ENCODE measurements at places on chromosomes 11 and 22. TPM values are rescaled to one million over a fixed set of nuclear protein-coding genes. Genes with fewer than 3 reads are reported as not detected.

Gene SMIM35
- total RNA-seq = not detected

Gene DBX1
- not detected for total RNA-seq

Gene ART5
- total RNA-seq = 0.56 TPM

Gene NXPE4
- total RNA-seq = not detected

Gene MS4A4A
- total RNA-seq = 7.7 TPM

Gene ARVCF
- total RNA-seq = 30.9 TPM

Gene CSRP3
- total RNA-seq = 2,126 TPM

Gene CECR2
- total RNA-seq = 6.0 TPM

Gene PATE2
- not detected for total RNA-seq

Gene PGR
- 10.0 TPM for total RNA-seq

Gene PKNOX2
- total RNA-seq = 6.5 TPM

- H3K4me3 ChIP-seq = no peak overlapping the region
- H3K4me1 ChIP-seq = peaks cover 4% of the 10 kb centered on the region
- DNase-seq = no peak
- no peaks in the 10 kb centered on the region for H3K36me3 ChIP-seq
These were observed 417.8 kb upstream of the CADM1 start for GRCh38 chr11:115921986-115922385.

DNA sequence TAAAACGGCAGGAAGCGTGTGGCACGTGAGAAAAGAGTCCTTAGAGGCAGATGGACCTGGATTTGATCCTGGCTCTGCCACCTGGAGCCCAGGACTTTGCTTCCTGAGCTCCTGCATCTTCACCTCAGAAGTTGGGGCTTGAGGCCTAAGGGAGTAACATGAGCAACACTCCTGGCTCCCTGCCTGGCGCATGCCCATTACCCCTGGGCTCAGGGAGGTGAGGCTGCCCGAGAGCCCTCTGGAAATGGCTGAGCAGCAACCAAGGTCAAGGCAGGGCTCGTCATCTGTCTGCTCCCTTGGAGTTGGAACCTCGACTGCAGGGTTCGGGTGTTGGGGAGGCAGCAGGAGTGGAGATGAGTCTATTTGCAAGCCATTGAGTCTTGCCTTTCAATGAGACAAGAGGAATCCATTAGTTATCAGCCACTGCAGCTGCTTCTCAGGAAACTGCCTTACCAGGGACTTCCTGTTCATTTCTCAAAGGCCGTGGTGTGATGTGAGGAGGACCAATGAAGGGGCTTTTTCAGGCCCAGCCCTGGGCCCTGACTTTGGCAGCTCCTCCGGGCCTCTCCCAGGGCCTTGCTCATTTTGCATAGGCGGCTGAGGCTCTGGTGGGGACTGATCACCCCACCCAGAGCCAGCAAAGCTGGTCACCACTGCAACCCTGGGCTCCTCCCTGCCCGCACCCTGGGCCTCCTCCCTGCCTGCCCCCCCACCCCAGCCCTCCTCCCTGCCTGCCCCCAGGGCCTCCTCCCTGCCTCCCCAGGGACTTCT, 6.4 kb downstream of the FADS2 start:
- no peaks in the 10 kb centered on the region for H3K36me3 ChIP-seq
- no peak overlapping the region for H3K4me3 ChIP-seq
- peak overlapping the region; percentile 63 for H3K27ac ChIP-seq
- peak; percentile 79 for DNase-seq
- H3K4me1 ChIP-seq = peaks cover 32% of the 10 kb centered on the region
- H3K27me3 ChIP-seq = no peaks in the 10 kb centered on the region

GRCh38 chr22:24270556-24271385, at the start of gene SPECC1L:
Gene SPECC1L (plus strand): TSS chr22:24270831. CDS start chr22:24302232, 31,401 bp downstream.
- peak; percentile 97 for DNase-seq
- peaks cover 26% of the 10 kb centered on the region for H3K4me1 ChIP-seq
- H3K27ac ChIP-seq = peak within 1 kb of the TSS; percentile 95
- H3K36me3 ChIP-seq = no peaks in the 10 kb centered on the region

DNA sequence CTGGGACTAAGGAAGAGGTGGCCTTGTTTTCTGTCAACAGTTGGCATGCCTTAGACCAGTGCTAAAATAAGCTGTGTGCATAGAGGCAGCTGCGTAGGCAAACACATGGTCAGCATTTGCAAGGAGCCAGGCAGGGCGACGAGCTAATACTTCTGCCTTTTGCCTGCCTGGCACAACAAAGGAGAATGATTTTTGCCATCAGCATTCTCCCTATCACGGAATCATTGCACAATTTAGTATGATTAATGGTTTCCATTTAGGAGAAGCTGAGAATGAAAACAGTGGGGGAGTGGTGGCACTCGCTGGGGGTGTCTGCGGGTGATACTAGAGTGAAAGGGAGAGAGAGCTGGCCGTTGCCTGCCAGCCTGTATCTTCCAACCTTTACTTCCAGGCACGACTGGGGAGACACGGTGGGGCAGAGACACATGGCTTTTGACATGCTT, 336.0 kb downstream of the CADM1 start:
- H3K27me3 ChIP-seq = peaks cover 3% of the 10 kb centered on the region
- DNase-seq = peak; percentile 35
- H3K4me1 ChIP-seq = no peaks in the 10 kb centered on the region

DNA sequence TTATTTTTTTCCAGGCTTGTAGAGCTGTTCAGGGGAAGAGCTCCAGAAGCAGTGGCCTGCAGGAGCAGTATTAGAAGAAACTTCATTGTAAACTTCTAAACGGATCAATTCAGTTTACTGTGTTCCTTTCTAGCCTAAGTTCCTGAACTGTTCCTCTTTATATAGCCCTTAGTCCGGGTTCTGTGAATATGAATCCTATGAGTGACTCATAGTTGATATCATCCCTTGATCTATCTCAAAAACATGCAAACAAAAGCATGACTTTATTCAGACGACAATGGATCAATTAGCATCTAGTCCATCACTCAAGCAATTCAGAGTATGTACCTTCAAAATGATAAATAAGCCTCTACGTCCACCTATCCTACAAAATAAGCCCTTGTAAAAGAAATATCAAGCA, at the start of gene MMP12:
TSS of gene MMP12 (minus strand) at position 131 of the 400 bp plus-strand sequence. CDS start at position 86, 45 bp downstream.
- DNase-seq = no peak
- H3K4me1 ChIP-seq = no peaks in the 10 kb centered on the region
- no peaks in the 10 kb centered on the region for H3K27me3 ChIP-seq
- H3K4me3 ChIP-seq = no peak within 1 kb of the TSS
- H3K27ac ChIP-seq = no peak within 1 kb of the TSS

DNA sequence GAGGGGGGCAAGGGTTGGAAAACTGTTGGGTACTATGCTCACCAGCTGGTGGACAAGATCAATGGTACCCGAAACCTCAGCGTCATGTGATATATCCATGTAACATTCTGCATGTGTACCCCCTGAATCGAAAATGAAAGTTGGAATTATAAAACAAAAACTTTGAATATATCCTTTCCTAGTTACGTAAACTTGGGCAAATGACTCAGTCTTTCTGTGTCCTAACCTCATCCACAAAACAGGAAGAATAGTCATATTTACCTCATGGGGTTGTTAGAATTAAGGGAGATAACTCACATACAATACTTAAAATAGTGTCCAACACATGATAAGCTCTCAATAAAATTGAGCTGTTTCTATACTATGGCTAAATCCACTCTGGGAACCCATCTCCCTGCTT, 620.1 kb upstream of the KIRREL3 start:
- H3K36me3 ChIP-seq = no peaks in the 10 kb centered on the region
- no peak overlapping the region for H3K27ac ChIP-seq
- no peaks in the 10 kb centered on the region for H3K4me1 ChIP-seq
- no peaks in the 10 kb centered on the region for H3K27me3 ChIP-seq
- no peak for DNase-seq

DNA sequence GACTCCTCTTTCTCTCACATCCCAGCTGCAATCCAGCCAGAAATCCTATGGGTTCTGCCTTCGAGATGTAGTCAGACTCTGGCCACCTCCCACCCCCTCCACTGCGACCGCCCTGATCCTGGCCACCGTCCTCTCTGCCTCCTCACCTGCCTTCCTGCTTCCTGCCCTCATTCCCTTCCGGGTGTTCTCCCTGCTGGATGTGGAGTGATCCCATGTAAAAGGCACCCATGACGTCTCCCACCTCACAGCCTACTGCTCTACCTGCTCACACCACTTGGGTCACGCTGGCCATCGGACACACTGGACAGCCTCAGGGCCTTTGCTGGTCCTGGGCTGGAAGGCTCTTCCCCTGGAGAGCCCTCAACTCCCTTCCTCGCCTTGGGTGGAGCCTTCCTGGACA, 33.7 kb upstream of the CD5 start:
- no peaks in the 10 kb centered on the region for H3K36me3 ChIP-seq
- H3K4me3 ChIP-seq = no peak overlapping the region
- no peak overlapping the region for H3K27ac ChIP-seq
- H3K4me1 ChIP-seq = peaks cover 3% of the 10 kb centered on the region
- no peak for DNase-seq

DNA sequence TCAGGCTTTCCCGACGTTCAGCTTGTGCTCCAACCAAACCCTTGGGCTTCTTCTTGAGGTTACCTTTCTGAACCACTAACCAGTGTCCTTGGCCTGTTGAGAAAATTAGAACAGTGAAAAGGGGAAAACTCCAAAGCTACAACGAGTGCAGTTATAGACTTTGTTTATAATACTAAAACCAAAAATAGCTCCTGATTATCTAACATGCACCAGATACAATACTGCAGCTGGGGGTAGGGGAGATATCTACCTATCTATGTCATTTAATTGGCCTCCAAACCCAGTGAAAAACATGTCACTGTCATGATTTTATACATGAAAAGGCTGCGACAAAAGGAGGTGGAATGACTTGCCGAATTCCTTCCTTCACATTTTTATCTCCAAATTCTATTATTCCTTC, 11.9 kb downstream of the XRRA1 start:
- no peaks in the 10 kb centered on the region for H3K4me1 ChIP-seq
- H3K4me3 ChIP-seq = no peak overlapping the region
- H3K27ac ChIP-seq = no peak overlapping the region

GRCh38 chr11:2098691-2099515, 40.3 kb downstream of the IGF2 start:
- peak overlapping the region; percentile 56 for H3K27ac ChIP-seq
- H3K4me1 ChIP-seq = peaks cover 32% of the 10 kb centered on the region
- H3K36me3 ChIP-seq = no peaks in the 10 kb centered on the region
- no peaks in the 10 kb centered on the region for H3K27me3 ChIP-seq
- DNase-seq = peak; percentile 63

DNA sequence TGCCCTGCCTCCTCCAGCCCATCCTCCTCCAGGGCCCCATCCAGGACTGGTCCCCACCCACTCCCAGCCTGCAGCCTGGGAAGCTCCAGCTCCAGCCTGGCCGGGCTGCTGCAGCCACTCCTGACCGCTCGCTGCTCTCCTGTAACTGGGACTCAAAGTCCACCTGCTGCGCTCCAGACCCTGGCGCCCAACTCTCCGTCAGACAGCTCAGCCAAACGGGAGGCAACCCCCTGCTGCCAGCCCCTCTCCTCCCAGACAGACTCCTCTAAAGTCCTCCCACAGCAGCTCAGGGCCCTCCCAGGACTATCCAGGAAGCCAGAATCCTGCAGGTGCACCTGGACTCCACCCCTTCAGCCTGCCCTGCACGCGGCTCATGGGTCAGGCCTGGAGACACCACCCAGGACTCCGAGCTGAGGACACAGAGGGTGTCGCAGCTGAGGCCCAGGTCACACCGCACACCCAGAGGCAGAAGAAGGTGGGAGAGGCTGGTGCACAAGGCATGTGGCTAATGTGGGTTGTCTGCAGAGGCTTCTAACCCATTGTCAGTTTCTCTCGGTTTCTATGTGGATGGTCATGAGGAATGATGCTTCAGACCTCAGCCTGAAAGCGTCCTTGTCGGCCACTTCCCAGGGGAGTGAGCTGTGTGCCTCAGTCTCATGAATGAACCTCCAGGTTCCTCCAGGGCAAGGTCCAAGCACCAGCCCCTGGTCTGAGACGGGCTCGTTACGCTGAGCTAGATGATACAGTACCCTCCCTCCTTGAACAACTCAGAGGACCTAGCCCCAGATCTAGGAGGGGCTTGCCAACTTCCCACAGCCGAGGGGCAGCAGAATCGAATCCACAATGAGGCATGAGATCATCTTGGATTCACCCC, 1514.8 kb downstream of the TBC1D22A start:
- H3K36me3 ChIP-seq = no peaks in the 10 kb centered on the region
- peaks cover 49% of the 10 kb centered on the region for H3K27me3 ChIP-seq
- no peak for DNase-seq
- no peak overlapping the region for H3K27ac ChIP-seq
- no peak overlapping the region for H3K4me3 ChIP-seq

GRCh38 chr11:17386331-17387084, 2.0 kb downstream of the KCNJ11 start:
- no peaks in the 10 kb centered on the region for H3K4me1 ChIP-seq
- no peaks in the 10 kb centered on the region for H3K36me3 ChIP-seq
- peak overlapping the region; percentile 78 for H3K27ac ChIP-seq
- peak overlapping the region; percentile 37 for H3K4me3 ChIP-seq
- peaks cover 10% of the 10 kb centered on the region for H3K27me3 ChIP-seq

DNA sequence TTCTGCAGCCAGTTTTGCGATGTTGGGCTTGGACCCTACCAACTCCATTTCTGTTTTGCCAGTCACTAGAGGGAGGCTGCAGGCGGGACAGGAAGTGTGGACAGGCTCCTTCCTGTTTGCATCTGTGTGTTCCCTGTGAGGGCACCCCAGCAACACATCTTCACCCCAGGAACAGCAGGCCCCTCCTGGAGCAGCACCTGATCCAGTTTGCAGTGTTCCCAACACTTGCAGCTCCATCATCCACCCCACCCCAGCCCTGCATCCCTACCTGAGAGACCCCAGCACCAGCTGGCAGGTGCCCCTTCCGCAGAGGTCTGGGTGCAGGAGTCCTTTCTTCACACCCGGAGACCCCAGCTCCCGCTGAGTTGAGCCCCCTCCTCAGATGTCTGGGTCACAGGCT, 7.4 kb upstream of the VSIG10L2 start:
- no peaks in the 10 kb centered on the region for H3K36me3 ChIP-seq
- no peaks in the 10 kb centered on the region for H3K27me3 ChIP-seq
- no peak for DNase-seq
- H3K4me3 ChIP-seq = no peak overlapping the region
- no peak overlapping the region for H3K27ac ChIP-seq

All from heart left ventricle (tissue), 16 donors.